Activated T-helper 1 cell treated with anti-CD3 and anti-CD28 coated beads, Interleukin-12 subunit alpha, Interleukin-12 subunit beta, Interleukin-2, Interleukin-4 antibody, amounts not matched to agents 30 ng/mL and 10 ng/mL and 1 ng/mL, durations not matched to agents 14 hours and 24 hours and 36 hours (primary cell): ENCODE measurements at places on chromosomes 11 and 22. TPM values are rescaled to one million over a fixed set of nuclear protein-coding genes. Genes with fewer than 3 reads are reported as not detected.

The FOLR3 gene
- total RNA-seq = not detected in 2 replicates

The TYR gene
- not detected in 2 replicates for total RNA-seq

The OR51E1 gene
- total RNA-seq = not detected in 2 replicates

The SMTNL1 gene
- total RNA-seq = not detected in 2 replicates

The TSPAN18 gene
- total RNA-seq = 1.7 and 2.0 TPM in 2 replicates

The CASTOR1 gene
- total RNA-seq = 5.6 and 8.8 TPM in 2 replicates

DNA sequence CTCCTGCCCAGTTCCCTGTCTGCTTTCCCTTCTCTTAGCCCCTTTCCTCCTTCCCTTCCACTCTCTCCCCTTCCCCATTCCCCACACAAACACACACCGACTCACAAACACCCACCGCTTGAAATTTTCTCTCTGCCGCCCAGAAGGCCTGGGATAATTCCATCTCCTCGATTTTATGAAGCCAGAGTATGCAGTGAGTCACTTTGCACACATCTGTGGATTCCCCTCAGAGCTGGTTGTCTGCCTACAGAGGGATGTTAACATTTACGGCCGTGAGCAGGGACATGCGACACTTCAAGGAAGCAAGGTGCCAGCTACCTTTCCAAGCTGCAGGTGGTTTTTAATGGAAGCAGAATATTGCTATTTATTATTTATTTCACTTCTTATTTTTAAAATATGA, 332.0 kb downstream of the TENM4 start:
- no peak for DNase-seq

DNA sequence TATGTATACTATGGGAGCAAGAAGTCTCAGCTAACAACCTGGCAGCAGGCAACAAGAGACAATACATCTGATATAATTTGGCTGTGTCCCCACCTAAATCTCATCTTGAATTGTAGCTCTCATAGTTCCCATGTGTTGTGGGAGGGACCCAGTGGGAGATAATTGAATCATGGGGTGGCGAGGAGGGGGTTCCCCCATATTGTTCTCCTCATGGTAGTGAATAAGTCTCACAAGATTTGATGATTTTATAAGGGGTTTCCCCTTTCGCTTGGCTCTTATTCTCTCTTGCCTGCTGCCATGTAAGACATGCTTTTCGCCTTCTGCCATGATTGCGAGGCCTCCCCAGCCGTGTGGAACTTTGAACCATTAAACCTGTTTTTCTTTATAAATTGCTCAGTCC, 6.2 kb downstream of the DNAJC24 start:
- DNase-seq = no peak

GRCh38 chr11:109582470-109582869, 160.5 kb downstream of the C11orf87 start:
- DNase-seq = no peak

GRCh38 chr11:46890665-46891064, 27.7 kb downstream of the LRP4 start:
- no peak for DNase-seq

- no peak for DNase-seq
Observed at GRCh38 chr11:71443736-71444445, 4.3 kb downstream of the DHCR7 start.

GRCh38 chr11:48127521-48128183, 89.0 kb upstream of the OR4B1 start:
- no peak for DNase-seq

DNA sequence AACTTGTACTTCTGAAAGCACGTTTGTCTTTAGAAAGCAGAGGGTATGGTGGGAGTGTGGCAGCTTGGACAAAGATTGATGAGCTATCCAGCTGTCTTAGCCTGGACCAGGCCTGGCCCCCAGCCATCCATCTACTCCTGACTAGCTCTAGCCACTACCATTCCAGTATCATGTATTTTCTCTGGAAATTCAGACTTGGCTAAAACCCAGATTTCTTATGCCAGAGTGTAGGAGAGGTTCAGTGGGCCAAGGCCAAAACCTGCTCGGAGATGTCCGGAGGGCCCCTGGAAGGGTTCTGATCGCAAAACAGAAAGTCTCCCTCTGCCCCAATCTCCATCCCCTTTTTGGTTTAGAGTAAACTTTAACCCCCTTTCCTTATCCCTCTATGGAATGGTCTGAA, 24.8 kb upstream of the MTCH2 start:
- no peak for DNase-seq

GRCh38 chr11:63821411-63821810, 8.2 kb downstream of the SPINDOC start:
- no peak for DNase-seq

DNA sequence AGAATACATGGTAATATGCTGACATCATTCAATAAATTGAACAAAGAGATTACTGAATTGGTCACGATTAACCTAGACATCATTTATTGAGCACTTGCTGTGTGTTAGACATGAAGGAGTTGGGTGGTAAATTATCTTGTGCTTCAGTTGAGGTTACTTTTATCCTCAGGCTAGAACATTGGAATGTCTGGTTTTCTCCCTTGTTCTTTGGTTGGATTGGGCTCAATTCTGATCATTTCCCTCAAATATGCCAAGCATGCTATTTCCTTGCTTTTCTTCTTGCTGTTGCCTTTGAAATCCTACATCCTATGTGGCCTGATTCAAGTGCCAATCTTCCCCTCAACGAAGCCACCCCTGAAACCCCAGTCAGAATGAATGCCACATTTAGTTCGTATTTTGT, 65.8 kb downstream of the DEUP1 start:
- DNase-seq = no peak

GRCh38 chr11:117154468-117154867, 10.4 kb downstream of the PAFAH1B2 start:
- DNase-seq = no peak

GRCh38 chr11:10540546-10540914, 457 bp downstream of the RNF141 start:
- DNase-seq = no peak

DNA sequence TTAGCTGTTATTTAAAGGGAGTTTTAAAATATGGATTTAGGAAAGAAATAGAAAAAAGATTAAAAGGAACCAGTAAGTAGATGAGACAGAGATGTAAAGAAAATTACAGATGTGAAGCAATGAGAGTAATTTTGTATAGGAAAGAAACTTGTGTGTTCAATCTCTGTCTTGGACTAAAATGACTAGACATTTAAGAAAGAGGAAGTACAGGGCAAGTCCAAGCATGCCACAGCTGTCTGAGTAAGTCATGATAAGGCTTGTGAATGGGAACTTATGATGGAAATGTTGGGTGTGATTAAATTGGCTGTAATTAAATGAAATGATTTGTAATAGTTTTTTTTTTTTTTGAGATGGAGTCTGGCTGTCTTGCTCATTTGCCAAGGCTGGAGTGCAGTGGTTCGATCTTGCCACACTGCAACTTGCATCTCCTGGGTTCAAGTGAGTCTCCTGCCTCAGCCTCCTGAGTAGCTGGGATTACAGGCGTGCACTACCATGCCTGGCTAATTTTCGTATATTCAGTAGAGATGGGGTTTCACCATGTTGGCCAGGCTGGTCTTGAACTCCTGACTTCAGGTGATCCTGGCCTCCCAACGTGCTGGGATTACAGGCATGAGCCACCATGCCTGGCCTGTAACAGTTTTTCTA, 5.9 kb upstream of the ACY3 start:
- DNase-seq = no peak

DNA sequence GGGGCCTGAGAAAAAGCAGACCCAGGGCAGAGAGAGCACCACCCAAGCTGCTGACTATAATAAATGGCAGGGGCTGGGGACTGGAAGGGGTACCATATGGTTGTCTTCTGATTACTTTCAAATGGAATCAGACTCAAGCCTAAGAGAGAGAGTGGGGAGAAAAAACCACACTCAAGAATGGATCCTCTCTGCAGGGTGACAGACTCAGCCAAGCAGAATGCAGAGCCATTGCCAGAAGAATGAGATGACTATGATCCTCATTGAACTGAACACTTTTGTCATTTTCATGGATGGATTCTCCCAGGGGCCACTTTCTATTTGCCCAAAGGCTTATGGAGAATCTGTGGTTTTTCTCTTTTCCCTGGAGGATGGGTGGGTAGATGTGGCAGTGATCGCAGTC, 8.7 kb downstream of the UBASH3B start:
- DNase-seq = no peak

DNA sequence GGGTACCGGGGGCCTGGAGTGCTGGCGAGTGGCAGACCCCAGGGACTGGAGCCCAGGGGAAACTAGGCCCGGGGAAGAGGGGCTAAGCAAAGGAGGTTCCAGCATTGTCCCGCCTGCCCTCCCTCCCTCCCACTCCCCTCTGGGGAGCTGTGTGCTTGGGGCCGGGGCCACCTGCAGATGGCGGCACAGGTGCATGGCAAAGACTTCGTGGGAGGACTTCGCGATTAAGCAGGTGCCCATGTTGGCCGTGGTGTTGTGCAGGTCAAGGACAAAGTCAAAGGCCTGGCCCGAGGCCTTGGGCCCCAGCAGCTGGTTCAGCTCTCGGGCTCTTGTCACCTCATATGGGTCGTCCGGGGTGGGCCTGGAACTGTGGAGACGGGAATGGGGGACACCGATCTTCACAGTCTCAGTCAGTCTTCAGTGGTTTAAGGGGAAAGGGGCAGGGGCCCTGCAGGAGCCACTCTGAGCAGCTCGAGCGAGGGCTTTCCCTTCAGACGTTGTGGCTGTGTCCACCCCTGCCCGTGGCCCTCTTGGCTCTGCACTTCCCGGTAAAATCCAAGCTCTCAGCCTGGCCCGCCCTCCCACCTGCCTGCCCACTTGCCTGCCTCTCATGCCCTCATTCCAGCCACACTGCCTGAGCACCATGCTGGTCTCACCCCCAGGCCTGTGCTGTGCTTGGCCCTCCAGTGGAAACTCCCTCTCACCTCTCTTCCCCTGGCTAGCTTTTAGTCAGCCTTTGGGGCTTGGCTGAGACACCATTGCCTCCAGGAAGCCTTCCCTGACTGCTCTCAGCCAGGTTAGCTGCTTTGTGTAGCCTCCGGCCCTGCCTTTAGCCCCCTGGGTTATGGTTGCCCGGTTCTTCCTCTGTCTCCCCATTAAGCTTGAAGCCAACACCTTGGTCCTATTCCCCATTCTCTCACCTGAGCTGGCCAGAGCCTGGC, 4.7 kb downstream of the ACY3 start:
- no peak for DNase-seq
